Activated CD4-positive, alpha-beta T cell treated with anti-CD3 and anti-CD28 coated beads, Interleukin-2, amount 50 U/mL, for 16 hours (primary cell): ENCODE measurements at places on chromosomes 3 and 15.

- DNase-seq: no peak
Measured at GRCh38 chr3:197376735-197377555, 78.5 kb upstream of the DLG1 start.

DNA sequence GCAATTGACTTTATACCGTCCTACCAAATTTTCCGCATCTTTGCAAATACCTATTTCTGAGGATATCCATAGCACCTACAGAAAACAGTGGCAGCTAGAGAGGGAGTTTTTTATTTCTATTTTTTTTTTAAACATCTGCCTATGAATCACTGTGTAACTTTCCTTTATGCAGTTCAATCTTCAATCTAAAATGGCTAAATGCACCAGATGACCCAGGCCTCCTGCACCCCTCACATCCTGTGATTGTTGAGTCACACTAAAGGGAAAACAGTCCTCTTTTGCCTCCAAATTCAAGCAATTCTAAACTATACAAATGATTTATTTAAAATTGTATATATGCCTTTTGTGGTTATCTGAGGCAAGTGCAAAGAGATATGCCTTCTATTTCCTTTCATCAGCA, 20.1 kb upstream of the BCL6 start:
- no peak for DNase-seq

- no peak for DNase-seq
Measured at GRCh38 chr3:112046599-112046998, 12.1 kb downstream of the TMPRSS7 start.

- no peak for DNase-seq
Measured at GRCh38 chr3:37250435-37250834, 76.1 kb upstream of the LRRFIP2 start.

DNA sequence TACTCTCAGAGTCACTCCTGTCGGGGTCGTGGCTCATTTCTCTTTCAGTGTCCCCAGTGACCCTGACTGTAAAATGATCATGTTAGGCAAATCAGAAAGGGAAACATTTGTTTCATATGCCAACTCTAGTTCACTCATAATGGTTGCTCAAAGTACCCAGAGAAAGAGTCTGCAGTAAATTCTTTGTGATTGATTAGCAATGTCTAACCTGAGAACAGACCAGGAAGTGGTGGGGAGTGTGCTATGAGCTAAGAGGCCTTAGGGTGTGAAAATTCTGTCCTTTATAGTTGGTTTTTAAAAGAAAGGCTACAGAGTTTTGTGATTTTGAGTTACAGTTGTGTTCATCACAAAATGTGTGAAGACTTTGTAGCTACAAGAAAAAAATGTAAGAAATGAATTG, 108.9 kb downstream of the EDEM1 start:
- DNase-seq: peak; percentile 12

DNA sequence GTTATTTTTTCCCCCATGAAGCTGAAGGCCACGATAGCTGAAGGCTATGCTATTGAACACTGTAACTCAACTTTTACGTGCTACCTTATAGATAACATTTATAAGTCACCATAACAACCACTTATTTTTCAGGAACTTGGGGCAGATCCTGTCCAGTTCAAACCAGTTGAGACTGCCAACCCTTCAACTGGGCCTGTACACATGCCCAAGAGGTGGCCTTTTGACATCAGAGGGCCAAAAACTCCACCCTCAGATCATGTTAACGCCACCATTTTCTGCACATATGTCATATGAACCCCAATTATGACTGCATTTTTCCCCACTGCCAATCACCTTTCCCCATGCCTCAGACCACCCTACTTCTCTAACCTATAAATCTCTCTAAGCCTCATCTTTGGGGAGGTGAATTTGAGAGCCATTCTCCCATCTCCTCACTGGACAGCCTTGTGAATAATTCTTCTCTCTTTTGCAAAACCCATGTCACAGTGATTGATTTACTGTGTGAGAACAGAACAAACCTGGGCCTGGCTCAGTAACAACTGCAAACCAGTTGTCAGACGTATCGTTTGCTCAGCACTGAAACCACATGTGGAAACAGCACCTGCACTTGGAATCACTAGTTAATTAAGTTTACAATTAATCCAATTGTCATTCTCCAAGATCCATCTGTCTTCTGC, 42.5 kb downstream of the ZNF445 start:
- DNase-seq: no peak

DNA sequence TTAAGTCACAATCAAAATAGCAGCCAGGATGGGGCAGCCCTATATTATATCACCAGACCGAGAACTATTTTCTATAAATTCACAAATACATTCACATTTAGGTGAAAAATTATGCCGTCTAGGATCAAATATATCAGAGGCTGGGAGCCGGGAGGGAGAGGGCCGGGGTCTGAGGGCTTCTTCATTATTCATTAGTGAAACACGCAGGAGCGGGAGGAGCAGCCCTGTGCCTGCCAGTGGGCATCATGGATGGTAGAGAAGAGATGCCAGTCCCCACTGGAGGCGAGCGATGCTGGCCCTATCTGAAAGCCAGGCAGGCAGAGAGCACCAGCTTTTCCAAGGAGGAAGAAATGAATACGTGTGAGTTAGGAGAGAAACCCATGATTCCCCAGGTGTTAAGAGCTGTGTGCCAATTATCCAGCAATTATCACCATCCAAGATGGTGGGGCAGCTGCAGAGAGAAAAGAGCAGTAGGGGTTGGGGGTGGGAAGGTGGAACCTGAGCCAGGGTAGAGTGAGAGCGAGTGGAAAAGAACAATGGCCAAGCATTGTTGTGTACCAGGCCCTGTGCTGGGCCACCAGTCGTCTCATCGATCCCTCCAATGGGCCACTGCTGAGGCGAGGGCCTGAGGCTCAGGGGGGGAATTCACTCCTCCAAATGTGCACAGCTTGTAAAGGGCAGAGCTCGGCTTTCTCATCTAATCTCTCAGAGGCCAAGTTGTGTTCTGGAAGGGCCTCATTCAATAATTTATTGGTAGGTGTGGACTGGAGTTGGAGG, 261.3 kb upstream of the TLE3 start:
- no peak for DNase-seq

DNA sequence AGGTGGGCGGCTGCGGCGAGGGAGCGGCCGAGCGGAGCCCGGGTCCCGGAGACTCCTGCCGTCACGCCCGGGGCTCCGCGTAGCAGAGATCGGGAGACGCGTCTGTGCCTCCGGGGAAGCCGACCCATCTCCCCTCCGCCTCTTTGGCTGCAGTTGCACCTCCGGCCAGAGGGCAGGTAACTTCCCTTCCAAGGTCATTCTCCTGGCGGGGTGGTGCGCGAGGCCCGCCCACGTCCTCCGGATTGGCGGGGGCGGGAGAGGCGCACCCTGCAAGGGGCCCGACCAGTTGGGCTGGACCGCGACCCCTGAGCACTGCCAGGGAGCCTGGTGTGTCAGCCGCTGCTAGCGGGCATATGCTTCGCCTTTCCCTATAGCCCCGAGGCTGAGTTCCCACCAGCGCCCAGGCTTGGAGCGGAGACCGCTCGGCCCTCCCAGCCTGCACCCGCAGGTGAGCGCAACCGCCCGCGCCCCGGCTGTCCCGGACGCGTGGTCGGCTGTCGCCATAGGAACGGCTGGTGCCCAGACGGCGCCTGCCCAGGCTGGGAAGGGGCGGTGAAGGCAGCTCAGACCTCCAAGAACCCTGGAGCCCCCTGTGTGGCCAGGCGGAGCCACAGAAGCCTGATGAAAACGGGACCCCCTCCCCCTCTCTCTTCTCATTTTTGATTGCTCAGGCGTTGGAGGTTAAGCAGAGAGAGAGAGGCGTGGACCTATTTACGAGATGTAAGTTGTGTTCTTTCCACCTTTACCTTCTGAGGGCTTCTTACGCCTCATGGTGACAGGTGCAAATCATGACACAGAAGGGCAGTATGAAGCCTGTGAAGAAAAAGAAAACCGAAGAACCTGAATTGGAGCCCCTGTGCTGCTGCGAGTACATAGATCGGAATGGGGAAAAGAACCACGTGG, 453 bp downstream of the ZDHHC23 start:
- no peak for DNase-seq

- no peak for DNase-seq
Measured at GRCh38 chr15:77426871-77427270, 6.2 kb downstream of the HMG20A start.

GRCh38 chr3:144772372-144772771, 800.7 kb downstream of the DIPK2A start:
- DNase-seq: no peak

DNA sequence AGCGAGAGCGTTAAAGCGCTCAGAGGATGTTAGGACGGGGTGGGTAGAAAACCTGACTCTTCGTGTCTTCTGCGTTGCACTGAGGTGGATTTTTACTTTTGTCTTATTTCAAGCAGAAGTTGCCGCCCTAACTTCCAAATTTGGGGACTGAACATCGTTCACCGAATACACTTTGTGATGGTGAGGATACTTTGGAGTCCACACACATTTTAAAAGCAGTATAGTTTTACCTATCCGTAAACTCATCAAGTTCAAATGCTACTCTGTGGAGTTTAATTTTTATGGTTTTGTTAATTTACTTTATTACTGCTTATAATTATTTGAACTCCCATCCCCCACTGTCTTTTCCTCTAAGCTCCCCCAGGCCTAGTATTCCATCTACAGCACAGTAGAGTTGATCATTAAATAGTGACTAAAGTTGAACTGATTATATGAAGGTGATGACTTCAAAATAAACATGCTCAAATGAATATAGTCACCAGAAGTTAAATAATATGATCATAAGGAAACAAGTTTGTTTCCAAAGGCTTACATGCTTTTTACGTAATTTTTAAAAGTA, 617 bp upstream of the EOGT start:
- DNase-seq: no peak

DNA sequence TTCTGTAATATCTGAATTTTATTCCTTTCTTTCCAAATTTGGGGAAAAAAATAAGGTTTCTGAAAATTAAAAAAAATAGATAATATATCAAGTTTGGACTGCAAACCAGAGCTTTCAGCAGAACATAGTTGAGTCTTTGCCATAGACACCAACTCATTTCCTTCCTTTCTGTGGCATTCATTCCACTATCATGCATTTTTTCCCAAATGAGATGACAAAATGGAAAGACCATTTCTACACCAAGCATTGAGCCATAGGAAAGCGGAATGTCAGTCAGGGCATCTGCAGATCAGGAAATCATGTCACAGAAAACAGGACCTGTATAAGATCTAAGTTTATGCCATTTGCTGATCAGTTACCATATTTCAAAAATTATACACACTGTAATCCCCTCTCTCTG, 333.3 kb upstream of the THBS1 start:
- no peak for DNase-seq

- DNase-seq: no peak
Measured at GRCh38 chr3:111517801-111518200, 24.2 kb upstream of the CD96 start.

- peak; percentile 13 for DNase-seq
Measured at GRCh38 chr15:80568298-80568697, 126.8 kb upstream of the ABHD17C start.

DNA sequence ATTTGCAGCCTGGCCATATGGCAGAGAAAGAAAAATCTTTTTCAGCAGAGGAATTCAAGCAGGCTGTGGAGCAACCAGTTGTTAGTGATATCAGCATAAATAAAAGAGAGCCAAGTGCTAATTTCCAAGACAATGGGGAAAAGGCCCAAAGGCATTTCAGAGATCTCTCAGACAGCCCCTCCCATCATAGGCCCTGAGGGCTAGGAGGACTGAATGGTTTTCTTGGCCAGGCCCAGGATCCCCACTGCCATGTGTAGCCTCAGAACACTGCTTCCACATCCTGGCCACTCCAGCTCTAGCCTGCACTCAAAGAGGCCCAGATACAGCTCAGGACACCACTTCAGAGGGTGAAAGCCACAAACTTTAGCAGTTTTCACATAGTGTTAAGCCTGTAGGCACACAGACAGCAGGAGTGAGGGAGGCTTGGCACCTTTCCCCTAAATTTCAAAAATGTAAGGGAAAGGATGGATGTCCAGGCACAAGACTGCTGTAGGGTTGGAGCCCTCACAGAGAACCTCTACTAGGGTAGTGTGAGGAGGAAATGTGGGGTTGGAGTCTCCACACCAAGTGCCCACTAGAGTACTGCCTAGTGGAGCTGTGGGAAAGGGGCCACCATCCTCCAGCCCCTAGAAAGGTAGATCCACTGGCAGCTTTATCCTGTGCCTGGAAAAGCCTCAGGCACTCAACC, 191.4 kb downstream of the TBL1XR1 start:
- no peak for DNase-seq

DNA sequence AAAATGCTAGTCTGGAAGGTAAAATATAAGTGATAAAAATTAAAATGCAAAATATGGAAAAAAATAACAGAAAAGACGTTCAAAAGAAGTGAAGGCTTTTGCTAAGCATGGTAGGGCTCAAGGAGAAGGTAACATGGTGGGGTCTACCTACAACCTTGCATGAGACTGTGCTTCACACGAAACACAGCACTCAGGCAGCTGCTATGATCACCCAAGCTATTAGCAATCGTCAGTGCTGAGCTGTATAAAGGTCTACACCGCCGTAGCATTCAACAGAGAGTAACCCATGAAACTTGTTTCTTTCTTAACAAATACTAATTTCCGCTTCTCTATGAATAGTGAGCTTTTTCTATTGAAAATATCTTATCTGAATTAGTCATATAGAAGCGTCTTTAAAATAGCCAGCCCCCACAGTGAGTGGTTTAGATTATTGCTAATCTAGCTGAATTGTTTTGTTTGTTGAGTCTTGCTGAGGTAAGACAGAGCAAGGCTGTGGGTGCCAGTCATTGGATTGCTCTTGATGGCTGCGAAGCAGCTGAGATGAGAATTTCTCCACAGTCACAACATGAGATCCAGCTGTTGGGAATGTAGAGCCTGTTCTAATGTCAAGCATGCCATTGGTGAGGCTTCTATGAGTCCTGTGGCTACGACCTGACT, 230.0 kb downstream of the KLF13 start:
- no peak for DNase-seq

DNA sequence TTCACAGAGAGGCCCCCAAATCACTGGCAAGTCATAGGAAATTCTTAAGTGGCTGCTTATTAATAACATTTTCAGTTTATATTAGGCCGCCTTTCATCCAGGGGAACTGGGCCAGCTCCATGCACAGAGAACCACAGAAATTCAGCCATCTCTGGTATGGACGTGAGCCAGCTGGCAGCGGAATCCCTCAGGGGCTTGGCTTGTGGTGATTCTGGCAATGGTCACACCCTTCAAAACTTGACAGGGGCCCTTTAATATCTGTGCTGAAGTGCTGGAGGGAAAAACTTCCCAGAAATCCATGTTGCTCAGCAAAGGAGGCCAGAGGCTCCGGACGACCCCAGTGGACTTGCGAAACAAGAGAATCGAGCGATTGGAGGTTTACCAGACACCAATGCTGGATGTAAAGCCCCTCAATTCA, 11.3 kb downstream of the PRICKLE2 start:
- DNase-seq: no peak

- DNase-seq: no peak
Measured at GRCh38 chr15:85625166-85625830, 169.4 kb downstream of the KLHL25 start.

DNA sequence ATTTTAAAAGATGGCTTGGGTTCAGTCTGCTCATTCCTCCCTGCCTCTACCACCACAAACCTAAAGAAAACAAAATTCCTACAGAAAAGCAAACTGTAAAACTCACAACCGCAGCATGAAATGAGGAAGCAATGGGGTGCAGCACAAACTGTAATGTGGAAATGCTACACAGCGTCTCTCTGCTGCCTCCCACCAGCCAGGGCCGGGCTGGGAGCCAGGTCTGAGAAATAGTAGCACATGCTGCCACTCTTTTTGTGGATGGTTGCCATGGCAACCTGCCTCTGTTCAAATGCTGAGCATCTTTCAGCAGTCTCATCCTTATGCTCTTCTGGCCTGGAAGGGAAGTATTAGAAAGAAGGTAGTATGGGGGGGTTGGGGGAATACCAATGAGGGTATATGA, 55.4 kb downstream of the EOMES start:
- DNase-seq: no peak
